ENCODE measurements at places on chromosomes 7 and 10.

- DNase-seq = no peak
Observed at GRCh38 chr7:90955641-90956207, 308.5 kb upstream of the FZD1 start.

- no peak for DNase-seq
Observed at GRCh38 chr10:80750268-80750667, 212.6 kb downstream of the SH2D4B start.

DNA sequence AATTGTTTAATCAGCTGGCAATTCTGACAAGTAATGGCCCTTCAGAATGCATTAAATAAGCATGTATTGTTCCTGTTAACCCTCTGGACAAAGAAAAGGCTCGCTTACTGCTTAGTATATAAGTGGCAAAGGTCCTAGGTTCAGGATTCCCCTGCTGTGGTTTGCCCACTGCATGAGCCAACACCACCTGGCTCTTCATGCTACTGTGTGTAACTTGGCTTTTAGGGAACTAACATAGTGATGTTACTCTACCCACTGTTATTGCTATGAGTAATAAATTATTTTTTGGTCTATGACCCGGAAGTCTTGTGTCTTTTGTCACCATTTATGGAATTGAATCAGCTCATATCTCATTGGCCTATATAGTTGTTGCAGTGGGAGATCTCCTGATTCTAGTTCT, 791.7 kb upstream of the PHF14 start:
- no peak for DNase-seq

DNA sequence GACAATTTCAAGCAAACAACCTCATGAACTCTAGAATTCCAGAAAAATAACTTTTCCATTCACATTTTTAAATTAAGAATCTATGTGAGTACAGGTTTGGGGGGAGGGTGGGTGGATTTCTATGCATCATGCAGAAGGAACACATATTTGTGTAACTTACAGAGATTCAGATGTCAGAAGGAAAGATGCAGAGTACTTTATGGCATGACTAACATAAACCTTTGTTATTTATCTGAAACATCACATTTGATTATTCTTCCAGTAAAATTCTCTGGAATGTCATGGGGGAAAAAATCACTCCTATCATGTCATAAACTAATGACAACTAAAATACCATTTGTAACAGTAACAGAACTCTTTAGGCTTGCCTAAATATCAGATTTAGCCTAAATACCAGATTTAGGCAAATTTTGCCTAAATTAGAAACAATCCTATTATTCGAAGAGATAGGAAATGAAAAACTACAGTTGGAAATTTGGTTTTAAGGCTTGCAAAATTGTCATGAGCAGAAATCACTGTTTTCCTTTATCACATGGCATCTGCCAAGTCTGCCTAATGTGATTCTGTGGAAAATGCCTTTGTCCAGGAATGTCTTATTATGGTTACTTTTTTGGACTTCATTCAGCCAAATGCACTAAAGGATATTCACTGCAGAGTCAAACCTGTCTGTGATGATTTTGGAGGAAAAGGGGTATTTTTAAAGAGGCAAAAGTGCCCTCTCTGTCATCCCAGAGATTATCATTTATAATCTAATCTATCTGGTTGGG, 527.7 kb upstream of the CELF2 start:
- no peak for DNase-seq

DNA sequence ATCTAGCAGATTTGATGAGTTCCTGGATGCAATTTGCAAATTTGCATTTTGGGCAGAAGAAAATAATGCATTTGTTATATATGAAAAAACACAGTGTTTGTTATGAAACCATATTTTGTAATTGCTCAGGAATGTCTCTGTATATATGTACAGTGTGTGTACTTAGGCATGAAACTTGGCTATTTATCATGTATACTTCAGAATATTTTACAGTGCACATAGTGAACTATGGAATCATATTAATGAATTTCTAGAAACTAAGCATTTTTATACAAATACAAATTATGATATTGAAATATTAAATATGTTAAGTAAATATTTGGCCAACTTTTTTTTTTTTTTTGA, 107.5 kb downstream of the TWIST1 start:
- no peak for DNase-seq

DNA sequence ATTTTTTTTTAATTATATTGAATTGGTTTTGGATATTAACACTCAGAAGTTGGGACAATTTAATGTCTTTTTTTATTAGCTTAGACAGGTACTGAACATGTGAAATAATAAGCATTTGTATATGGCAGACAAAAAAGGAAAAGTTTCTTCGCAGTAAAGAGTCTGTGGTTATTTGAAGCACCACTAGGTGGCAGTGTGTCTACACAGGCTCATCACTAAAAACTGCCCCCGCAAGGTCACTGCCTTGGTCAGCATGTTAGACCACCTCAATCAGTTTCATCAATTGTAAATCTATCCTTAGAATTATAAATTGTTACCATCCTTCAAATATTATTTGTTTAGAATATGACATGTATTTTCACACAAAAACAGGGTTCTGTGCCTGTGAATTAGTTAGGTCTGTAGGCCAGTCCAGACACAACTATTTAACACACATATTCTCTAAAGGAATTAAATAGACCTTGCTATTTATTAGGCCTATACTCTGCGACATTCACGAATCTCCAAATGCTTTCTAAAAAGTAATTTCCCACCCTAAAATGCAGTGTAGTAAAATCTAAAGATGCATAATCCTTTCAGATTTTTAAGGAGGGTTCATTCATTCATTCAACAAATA, 17.0 kb downstream of the PNLIPRP3 start:
- DNase-seq = no peak

DNA sequence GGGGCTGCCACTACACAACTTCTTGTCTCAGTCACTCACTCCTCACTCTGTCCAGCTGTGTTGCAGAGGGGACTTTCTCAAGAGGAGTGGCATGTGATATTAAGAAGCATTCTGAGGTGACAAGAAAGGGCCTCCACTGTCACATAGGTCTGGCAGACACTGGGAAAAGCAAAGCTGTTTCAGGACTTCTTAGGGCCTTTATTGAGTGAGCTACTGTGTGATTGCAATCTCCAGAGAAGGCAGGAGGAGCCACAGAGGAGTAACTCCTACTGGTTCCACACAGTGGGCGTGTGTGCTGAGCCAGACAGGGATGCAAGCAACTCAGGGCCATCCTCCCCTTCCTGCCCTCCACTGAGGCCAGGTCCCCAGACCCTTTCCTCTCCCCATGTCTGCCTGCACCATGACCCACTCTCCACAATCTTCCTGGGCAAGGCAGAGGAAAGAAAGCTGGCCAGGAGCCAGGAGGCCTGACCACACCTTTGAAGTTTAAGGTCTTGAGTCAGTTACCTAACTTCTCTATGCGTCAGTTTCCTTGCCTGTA, 262.0 kb upstream of the ZMIZ1 start:
- DNase-seq = no peak

DNA sequence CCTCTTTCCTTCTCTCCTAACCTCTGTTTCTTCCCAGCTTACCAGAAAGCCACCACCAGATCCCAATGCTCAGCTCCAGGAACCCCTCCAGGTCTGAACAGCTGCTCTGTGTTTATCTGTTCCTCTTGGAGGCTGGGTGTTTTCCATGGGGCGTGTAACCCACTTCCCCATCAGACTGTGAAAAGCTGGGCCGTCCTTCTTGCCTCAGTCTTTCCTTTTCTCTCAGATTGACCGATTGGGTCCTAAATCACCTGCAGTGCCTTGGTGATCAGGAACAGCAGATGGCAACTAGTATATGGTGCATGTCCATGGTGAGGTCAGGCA, 4.8 kb downstream of the SH3PXD2A start:
- DNase-seq = no peak

DNA sequence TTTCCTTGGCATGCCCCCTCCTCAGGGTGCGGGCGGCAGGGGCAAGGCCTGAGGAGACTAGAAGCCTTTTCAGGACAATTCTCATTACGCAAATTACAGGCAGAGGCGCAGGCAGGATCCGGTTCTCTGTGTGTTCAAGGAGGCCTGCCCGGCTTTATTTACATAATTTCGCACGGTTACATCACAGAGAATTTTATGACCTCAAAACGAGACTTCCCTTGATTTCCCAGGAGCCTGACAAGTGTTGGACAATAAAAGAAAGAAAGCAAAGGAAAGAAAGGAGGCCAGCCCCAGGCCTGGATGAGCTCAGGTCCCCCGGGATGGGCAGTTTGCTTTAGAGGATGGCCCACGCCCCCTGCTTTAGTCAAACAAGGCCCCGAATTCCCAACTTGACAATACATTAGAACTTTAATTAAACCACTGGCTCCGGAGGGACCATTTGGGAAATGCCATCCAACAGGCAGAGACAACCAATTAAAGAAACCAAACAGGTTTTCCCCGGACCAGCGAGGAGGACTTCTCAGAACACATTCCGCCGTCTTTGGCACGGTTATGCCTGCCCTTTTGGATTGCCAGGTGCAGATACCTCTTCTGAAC, 2.9 kb downstream of the MNX1 start:
- DNase-seq = no peak

- no peak for DNase-seq
Observed at GRCh38 chr10:118370499-118370898, 28.4 kb upstream of the FAM204A start.

DNA sequence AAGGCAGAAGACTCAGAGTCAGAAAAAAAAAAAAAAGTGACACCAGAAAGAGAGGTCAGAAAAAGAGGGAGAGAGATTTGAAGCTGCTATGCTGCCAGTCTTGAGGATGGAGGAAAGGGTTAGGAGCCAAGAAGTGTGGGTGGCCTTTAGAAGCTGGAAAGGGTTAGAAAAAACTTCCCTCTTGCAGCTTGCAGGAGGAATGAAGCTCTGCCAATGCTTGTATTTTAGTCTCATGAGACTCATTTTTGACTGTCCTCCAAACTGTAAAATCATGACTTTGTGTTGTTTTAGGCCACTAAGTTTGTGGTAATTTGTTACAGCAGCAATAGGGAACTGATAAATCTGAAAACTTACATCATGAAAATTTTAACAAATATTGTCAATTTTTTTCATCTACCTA, 127.7 kb upstream of the NOBOX start:
- no peak for DNase-seq

GRCh38 chr10:132375795-132376297, 21.2 kb upstream of the PWWP2B start:
- no peak for DNase-seq

DNA sequence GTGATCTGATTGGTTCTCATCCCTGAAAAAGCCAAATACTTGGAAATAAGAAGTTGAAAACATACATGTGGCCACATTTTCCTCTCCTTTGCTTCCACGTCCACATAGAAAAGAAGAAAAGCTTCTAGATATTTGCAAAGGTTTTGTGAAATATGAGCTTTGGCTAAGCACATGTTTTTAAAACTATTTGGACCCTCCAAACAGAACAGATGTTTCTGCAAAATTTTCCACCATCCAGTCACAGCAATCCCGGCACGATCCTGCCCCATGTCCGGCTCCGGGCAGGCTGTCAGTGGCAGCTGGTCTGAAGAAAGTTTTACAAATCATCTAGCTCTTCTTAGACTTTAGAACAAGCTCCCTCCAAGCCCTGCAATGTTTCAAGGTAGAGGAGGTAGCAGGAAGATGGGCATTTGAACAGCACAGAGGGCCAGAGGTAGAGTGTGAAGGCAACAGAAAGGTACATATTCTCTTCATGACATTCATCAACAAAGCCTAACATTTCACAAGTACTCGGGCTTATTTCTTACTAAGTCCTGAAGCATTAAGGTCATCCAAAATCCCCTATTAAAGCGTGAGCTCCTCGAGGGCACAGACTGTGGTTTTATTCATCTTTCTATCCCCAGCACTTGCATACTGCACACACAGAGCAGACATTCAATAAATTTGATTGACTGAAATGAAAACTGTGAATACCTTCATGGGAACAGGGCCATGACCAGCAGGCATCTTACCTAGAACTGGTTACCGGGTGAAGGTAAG, 110.1 kb downstream of the JAZF1 start:
- no peak for DNase-seq

GRCh38 chr7:80089366-80089765, 45.3 kb upstream of the GNAI1 start:
- DNase-seq = no peak

DNA sequence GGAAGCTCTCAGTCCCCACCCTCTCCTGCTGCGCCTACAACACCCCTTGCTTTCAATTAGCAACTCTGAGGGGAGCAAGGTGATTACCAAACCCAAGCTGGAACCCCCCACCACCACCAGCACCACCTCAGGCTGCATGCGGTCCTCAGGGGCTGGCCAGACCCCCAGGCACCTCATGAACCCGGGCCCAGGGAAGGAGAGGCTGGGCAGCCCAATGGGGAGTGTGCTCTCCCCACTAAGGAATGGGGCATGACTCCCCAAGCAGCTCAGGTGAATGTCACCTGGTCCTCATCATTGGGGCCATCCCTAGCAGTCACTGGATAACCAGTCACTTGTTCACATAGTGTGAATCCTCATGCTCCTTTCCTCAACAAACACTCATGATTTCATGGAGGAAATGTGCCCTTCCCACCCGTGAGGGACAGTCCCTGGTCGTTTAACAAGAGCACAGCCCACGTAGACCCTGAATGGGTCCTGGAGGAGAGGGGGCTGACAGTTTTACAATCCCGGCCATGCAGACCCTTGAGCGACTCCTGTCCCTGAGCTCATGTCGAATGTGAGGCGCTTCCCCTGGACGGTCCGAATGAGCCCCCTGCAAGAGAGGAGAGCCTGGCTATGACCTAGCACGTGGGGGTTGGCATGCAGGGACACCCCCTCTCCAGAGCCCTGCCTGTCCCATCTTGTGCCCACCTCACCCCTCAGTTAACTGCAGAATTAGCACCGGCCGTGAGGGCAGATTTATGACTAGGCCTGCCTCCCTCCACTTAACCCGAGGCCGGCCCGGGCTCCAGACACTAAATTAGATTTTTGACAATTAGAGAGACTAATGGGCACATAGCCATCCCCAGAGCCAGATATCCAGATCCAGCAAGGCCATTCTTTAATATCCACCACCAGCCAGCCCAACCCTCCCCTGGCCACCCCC, 29.1 kb downstream of the POLL start:
- DNase-seq = no peak

- DNase-seq = peak; percentile 54
Observed at GRCh38 chr10:96765406-96766240, 45.3 kb upstream of the PIK3AP1 start.

DNA sequence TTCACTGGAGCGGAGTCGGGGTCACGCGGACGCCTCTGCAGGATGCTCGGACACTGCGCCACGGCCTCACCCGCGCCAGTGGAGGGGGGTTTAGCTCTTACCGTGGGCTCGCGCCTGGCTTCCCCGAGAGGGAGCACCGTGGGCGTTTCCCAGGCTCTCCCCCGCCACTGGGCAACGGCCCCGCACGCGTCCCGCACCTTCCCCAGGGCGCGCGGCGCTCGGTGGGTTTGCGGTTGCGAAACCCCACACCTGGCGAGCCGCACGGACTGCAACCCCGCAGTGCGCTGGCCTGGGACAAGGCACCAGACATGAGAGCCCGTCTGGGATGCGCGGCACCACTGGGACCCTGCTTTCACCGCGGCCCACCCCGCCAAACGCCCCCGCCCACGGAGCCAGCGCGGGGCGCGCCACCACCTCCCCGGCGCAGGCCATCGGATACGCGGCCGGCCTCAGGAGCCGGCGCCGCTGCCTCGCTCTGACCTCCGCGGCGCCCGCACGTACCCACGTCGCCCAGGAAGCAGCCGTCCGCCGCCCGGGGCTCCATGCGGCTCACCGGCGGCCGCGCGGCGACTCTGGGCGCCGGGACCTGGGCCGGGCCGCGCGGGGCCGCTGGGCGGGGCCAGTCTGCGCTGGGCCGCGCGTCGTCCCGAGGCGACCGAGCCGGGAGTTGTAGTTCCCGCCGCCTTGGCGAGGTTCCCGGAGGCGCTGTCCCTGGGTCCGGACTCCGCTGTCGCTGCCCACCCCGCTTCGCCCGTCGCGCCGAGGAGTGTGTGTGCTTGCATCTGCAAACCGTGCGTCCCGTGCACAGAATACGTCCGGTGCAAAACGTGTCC, at the start of gene ASB13:
TSS of gene ASB13 (minus strand) at position 588 of the 833 bp plus-strand sequence. CDS start at position 544, 44 bp downstream.
- DNase-seq = no peak

All from activated naive CD8-positive, alpha-beta T cell treated with anti-CD3 and anti-CD28 coated beads, Interleukin-2, amount 50 U/mL, for 16 hours (primary cell).